ENCODE measurements at places on chromosomes 12 and 14. TPM values are rescaled to one million over a fixed set of nuclear protein-coding genes. Genes with fewer than 3 reads are reported as not detected.

Gene WDR20
- total RNA-seq, result 29.5 TPM

Gene CRIP2
- total RNA-seq, result 147 TPM

Gene MMP14
- total RNA-seq, result 112 TPM

Gene TSPAN31
- total RNA-seq, result 41.7 TPM

Gene GRIP1
- total RNA-seq, result 16.8 TPM

Gene KCNA5
- total RNA-seq, result 4.6 TPM

Gene TMTC1
- 52.1 TPM for total RNA-seq

Gene CCDC59
- total RNA-seq, result 24.8 TPM

Gene TMTC2
- total RNA-seq, result 57.5 TPM
